ENCODE measurements at places on chromosomes 4 and X. TPM values are rescaled to one million over a fixed set of nuclear protein-coding genes. Genes with fewer than 3 reads are reported as not detected.

DNA sequence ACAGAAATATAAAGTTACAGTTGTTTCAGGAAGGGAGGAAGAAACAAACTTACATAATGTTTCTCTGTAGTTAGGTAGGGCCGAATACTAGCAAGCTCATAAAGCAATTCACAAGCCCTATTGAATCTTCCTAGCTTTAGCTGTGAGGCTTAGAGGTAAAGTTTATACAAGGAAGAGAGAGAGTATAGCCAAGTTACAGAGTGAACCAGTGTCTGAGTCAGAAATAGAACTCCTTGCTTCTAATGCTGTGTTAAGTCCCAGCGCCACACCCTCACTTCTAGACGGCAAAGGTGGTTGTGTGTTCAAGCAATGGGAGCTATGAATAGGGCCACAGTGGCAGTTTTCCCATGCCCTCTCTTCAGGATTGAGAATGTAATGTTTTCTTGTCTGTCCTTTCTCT, 6.1 kb downstream of the LPAR4 start:
- DNase-seq = no peak
- H3K36me3 ChIP-seq = no peaks in the 10 kb centered on the region
- no peak overlapping the region for H3K27ac ChIP-seq
- peaks cover 2% of the 10 kb centered on the region for H3K27me3 ChIP-seq
- no peak overlapping the region for H3K4me3 ChIP-seq
- no peaks in the 10 kb centered on the region for H3K4me1 ChIP-seq

DNA sequence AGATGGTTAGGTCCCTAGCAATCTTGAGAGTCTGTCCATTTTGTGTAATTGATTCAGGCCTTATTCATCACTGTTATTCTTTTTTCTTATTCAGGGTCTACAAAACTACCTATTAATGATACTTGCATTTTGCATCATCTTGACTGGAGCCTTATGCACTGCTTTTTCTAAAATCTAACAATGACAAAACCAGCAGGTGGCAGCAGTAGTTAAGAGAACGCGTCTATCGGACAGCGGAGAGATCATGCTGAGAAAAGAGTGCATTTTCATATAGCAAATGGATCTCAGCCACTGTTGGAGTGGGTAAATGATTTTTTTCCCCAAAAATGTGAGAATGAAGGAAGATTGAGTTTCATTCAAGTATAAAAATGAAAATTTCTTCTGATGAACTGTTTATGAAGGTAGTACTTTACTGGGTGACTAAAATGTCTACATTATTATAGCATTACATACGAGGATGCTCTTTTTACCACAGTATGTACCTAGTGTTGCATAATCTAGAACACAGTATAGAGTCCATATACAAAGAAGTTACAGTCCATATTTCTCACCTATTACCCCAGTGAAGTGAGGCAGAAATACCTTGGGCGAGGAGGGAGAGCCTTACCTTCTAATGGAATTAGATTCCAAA, 43.2 kb downstream of the TMEM144 start:
- H3K27ac ChIP-seq = no peak overlapping the region
- H3K36me3 ChIP-seq = no peaks in the 10 kb centered on the region
- peak; percentile 10 for DNase-seq
- no peaks in the 10 kb centered on the region for H3K4me1 ChIP-seq
- no peak overlapping the region for H3K4me3 ChIP-seq
- no peaks in the 10 kb centered on the region for H3K27me3 ChIP-seq

GRCh38 chrX:124373348-124373747, 27.0 kb downstream of the SH2D1A start:
- no peak overlapping the region for H3K4me3 ChIP-seq
- no peak overlapping the region for H3K27ac ChIP-seq
- no peak for DNase-seq
- H3K36me3 ChIP-seq = peaks cover 12% of the 10 kb centered on the region
- peaks cover 20% of the 10 kb centered on the region for H3K4me1 ChIP-seq
- peaks cover 1% of the 10 kb centered on the region for H3K27me3 ChIP-seq

DNA sequence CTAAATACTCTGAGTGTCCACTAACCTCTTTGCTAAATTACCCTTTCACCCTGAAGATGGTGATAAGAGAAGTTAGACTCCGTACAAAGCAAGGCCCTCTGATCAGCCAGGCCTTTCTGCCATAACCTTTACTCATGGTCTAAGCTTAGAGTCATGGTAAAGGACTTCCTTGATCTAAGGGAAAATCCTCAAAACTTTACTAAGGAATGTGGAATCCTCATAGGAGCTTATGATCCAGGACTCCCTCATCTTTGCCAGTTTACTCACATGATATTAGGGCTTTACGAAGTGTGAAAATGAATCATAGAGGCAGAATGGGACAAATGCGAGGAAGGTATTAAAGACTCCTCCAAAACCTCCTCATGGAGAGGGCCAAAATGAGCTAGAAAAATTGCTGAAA, 7.9 kb upstream of the FAM13A start:
- H3K27me3 ChIP-seq = peaks cover 5% of the 10 kb centered on the region
- H3K27ac ChIP-seq = no peak overlapping the region
- no peaks in the 10 kb centered on the region for H3K36me3 ChIP-seq

GRCh38 chr4:11428231-11428898, at the start of gene HS3ST1:
Gene HS3ST1 (minus strand): TSS chr4:11428894. CDS start chr4:11400005, 28,889 bp downstream.
- H3K4me3 ChIP-seq = peak within 1 kb of the TSS; percentile 50
- H3K4me1 ChIP-seq = peaks cover 13% of the 10 kb centered on the region
- H3K36me3 ChIP-seq = no peaks in the 10 kb centered on the region
- peaks cover 3% of the 10 kb centered on the region for H3K27me3 ChIP-seq
- H3K27ac ChIP-seq = no peak within 1 kb of the TSS

- H3K27me3 ChIP-seq = peaks cover 2% of the 10 kb centered on the region
- H3K27ac ChIP-seq = no peak overlapping the region
- H3K4me1 ChIP-seq = no peaks in the 10 kb centered on the region
- no peak for DNase-seq
Measured at GRCh38 chr4:154039435-154040343, 250.8 kb upstream of the SFRP2 start.

- H3K4me3 ChIP-seq = no peak overlapping the region
- H3K4me1 ChIP-seq = no peaks in the 10 kb centered on the region
- no peak overlapping the region for H3K27ac ChIP-seq
Measured at GRCh38 chr4:85788604-85789003, 313.7 kb downstream of the ARHGAP24 start.

DNA sequence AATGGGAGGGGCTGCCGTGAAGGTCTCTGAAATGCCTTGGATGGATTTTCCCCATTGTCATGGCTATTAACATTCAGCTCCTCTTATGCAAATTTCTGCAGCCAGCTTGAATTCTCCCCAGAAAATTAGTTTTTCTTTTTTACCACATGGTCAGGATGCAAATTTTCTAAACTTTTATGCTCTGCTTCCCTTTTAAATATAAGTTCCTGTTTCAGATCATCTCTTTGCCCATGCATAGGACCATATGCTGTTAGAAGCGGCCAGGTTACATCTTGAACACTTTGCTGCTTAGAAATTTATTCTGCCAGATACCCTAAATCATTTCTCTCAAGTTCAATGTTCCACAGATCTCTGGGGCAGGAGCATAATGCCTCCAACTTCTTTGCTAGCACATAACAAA, 13.8 kb upstream of the CLDN34 start:
- H3K27me3 ChIP-seq = peaks cover 4% of the 10 kb centered on the region
- no peaks in the 10 kb centered on the region for H3K36me3 ChIP-seq
- no peak for DNase-seq

- H3K4me3 ChIP-seq = peak overlapping the region; percentile 85
- peaks cover 32% of the 10 kb centered on the region for H3K4me1 ChIP-seq
- no peak for DNase-seq
- H3K27ac ChIP-seq = no peak overlapping the region
- peaks cover 1% of the 10 kb centered on the region for H3K27me3 ChIP-seq
Measured at GRCh38 chr4:3073158-3074077, 920 bp downstream of the HTT-AS start.

- no peaks in the 10 kb centered on the region for H3K36me3 ChIP-seq
- no peak for DNase-seq
- no peak overlapping the region for H3K4me3 ChIP-seq
- no peaks in the 10 kb centered on the region for H3K27me3 ChIP-seq
Measured at GRCh38 chrX:123454712-123455431, 270.8 kb downstream of the GRIA3 start.

DNA sequence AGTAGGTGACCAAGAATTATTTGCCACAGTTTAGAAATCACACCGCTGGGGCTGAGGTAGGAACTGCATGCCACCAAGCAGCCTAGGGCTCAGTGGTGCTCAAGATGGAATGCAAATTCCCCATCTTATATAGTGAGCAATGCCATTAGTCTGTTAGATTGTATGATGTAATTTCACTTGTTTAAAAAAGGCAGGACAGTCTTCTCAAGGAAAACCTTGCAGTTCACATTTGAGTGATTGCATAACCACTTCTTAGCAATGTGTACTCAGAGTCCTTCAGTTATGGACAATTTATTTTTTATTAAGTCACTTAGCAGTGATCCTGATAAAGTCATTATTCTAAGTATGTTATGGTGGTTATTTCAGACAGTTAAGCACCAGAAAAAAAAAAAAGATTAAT, 142.9 kb upstream of the SFRP2 start:
- DNase-seq = no peak
- no peaks in the 10 kb centered on the region for H3K4me1 ChIP-seq
- no peak overlapping the region for H3K27ac ChIP-seq
- H3K4me3 ChIP-seq = no peak overlapping the region
- H3K36me3 ChIP-seq = no peaks in the 10 kb centered on the region

- DNase-seq = no peak
- no peak overlapping the region for H3K4me3 ChIP-seq
- peaks cover 8% of the 10 kb centered on the region for H3K4me1 ChIP-seq
- no peak overlapping the region for H3K27ac ChIP-seq
- peaks cover 4% of the 10 kb centered on the region for H3K27me3 ChIP-seq
- H3K36me3 ChIP-seq = no peaks in the 10 kb centered on the region
Measured at GRCh38 chrX:39848900-39849299, 248.9 kb downstream of the BCOR start.

GRCh38 chrX:107691024-107691448, 62.7 kb downstream of the PRPS1 start:
- H3K4me1 ChIP-seq = no peaks in the 10 kb centered on the region
- H3K36me3 ChIP-seq = no peaks in the 10 kb centered on the region
- H3K27me3 ChIP-seq = peaks cover 11% of the 10 kb centered on the region
- DNase-seq = no peak
- H3K4me3 ChIP-seq = no peak overlapping the region
- no peak overlapping the region for H3K27ac ChIP-seq

DNA sequence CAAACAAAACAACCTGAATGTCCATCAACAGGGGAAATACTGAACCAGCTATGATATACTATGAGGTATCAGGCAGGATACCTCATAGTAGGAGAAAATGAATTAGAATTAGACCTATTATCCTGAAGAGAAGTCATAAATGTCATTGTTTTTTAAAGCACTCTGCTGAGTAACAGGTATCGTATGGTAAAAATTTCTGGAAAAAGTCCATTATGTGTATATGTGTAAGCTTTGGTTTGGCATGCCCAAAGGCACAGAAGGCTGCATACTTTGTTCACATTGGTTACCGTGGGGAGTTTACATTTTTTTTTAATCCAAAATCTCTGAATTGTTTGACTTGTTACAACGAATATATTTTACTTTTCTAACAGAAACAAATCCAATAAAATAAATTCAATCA, 70.5 kb downstream of the RPS3A start:
- no peaks in the 10 kb centered on the region for H3K4me1 ChIP-seq
- no peak overlapping the region for H3K4me3 ChIP-seq
- H3K36me3 ChIP-seq = no peaks in the 10 kb centered on the region
- peaks cover 3% of the 10 kb centered on the region for H3K27me3 ChIP-seq
- DNase-seq = no peak

DNA sequence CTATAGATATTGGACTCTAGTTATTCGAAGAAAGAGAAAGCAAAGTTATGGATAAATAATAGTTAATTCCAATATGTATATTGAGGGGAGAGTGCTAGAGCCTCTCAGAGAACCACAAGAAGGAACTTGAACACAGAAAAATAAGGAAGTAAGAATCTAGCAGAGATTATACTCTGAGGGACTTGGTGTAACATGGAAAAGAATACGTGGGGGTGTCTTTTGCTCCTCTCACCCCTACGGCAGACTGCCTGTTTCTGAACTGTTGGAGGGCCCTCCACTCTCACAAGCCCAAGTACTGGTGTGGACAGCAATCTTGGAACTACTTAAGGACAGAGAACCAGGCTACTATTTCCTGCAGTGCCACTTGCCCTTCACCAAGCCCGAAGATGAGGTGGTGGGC, 1174.4 kb upstream of the PCDH10 start:
- no peak overlapping the region for H3K4me3 ChIP-seq
- peaks cover 7% of the 10 kb centered on the region for H3K36me3 ChIP-seq
- H3K27me3 ChIP-seq = peaks cover 3% of the 10 kb centered on the region

DNA sequence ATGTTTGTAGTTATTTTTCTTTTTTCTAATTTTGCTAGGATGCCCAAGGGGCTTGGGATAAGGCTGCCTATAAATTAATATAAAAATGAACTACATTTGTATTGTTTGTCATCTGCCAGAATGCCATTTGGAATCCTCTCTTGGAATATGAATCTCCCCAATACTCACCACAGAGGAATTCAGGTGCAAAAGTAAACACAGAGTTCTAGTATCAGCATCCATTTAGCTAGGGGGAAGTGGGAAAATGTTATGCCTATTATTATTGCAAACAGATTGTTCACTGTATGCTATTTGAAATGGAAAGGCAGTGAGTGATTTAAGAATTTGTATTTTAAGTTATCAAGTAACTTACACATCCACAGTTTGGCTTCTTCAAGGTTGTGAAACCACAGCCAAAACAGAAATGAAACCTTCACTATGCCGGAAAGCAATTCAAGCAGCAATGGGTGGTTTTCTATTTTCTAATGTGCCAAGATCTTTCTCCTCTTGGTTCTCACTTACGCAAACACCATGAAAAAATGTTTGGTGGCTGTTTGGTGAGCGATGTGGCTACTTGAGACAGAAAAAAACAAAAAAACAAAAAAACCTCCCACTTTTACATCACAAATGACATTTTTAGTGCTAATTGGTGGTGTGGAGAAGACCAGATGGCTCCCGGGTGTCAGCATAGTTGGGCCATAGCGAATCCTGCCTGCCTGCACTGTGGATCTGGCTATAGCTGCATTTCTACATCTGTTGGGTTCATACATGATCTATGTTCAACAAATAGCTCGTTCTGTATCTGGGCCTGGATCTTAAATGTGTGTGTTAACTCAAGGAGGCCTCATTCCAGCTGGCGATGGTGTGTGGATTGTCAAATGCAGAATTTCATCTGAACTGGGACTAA, 200.8 kb upstream of the GIMD1 start:
- H3K4me3 ChIP-seq = no peak overlapping the region
- no peaks in the 10 kb centered on the region for H3K36me3 ChIP-seq
- H3K4me1 ChIP-seq = no peaks in the 10 kb centered on the region
- no peak for DNase-seq

The GAGE13 gene
- polyA plus RNA-seq = not detected

The DRD5 gene
- not detected for polyA plus RNA-seq

The HERC5 gene
- 9.2 TPM for polyA plus RNA-seq

The F8A2 gene
- not detected for polyA plus RNA-seq

The TMEM144 gene
- polyA plus RNA-seq = 0.36 TPM

The ARMCX4 gene
- polyA plus RNA-seq = 2.9 TPM

The RTL9 gene
- polyA plus RNA-seq = not detected
